ENCODE measurements at places on chromosomes 5 and 9. TPM values are rescaled to one million over a fixed set of nuclear protein-coding genes. Genes with fewer than 3 reads are reported as not detected.

The ITK gene
- 5.6 TPM for polyA plus RNA-seq

The PCDHGC5 gene
- polyA plus RNA-seq, result 0.10 TPM

The FYB1 gene
- polyA plus RNA-seq, result 26.3 TPM

The CCT5 gene
- 128 TPM for polyA plus RNA-seq

The GHR gene
- polyA plus RNA-seq, result 0.54 TPM

The LCN12 gene
- 0.83 TPM for polyA plus RNA-seq

- peak; percentile 89 for DNase-seq
These were observed 591 bp downstream of the ABCA1 start for GRCh38 chr9:104927216-104927911.

GRCh38 chr5:24904981-24905517 is 260.3 kb upstream of the CDH10 start:
- DNase-seq, result no peak

DNA sequence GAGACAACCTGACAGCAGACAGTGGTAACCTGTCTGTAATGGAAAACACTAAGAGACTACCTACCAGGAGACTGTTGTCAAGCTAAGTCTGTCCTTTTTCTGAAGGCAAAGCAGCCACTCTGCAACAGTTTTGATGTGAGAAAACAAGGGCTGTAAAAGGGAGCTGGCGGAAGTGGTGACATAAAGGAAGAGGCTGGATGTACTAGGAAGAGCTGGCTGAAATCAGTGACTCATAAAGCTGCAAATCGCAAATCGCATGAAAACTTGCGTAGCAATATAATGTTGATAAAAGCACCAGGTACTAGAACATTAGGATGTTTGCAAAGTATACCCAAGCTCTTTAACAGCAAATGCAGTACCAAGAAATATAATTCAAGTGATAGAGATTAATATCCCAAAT is 1.4 kb downstream of the NSUN2 start:
- DNase-seq, result no peak

GRCh38 chr9:37953775-37954437 is 50.0 kb upstream of the SLC25A51 start:
- peak; percentile 60 for DNase-seq

- DNase-seq, result no peak
These were observed 810.4 kb upstream of the GRAMD2B start for GRCh38 chr5:125612776-125613175.

DNA sequence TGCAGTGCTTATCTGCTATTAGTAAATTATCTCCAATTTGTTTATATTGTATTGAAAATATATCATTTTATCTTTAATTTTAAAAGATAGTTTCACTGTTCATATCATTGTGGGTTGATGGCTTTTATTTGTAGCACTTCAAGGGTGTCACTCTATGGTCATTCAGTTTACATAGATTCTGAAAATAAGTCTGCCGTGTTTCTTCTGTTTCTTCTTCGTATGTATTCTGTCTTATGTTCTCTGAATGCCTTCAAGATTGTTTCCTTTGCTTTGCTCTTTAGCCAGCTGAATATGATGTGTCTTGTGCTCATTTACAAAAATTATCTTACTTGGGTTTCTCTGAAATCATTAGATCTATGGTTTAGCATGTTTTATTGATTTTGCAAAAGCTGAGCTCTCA is 359.9 kb downstream of the CYLC2 start:
- no peak for DNase-seq

DNA sequence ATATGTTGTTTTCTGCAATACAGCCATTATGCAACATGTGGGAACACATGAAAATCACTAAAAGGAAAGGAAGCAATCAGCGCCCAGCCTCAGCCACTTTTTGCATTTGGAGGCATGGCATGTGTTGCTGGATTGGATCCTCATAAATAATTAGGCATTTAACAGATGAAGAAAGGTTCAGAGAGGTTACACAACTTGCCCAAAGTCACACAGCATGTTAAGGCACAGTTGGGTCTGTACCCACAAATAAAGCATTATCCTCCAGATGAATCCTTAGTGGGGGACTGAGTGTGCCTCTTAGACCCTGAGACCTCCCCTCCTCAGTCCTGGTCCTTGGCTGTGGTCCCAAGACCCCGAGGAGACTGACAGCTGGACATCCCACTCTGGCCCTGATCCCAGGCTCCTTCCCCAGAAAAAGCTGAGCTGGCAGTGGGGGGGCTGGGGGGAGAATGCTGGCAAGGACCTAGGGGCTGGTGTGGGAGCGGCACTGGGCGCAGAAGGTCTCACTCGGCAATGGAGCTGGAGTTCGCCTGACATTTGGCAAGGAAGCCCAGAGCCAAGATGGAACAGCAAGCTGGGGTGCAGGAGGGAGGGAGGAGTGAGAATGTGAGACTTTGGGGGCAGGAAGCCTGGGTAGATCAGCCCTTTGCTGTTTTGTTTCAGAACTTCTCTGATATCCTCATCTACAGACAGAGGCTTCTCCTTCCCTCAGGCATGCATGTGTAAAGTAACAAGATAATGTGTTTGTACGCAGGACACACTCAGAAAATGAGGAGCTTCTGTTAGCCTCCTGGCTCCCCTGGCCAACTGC is 6.9 kb upstream of the AKNA start:
- DNase-seq, result no peak

DNA sequence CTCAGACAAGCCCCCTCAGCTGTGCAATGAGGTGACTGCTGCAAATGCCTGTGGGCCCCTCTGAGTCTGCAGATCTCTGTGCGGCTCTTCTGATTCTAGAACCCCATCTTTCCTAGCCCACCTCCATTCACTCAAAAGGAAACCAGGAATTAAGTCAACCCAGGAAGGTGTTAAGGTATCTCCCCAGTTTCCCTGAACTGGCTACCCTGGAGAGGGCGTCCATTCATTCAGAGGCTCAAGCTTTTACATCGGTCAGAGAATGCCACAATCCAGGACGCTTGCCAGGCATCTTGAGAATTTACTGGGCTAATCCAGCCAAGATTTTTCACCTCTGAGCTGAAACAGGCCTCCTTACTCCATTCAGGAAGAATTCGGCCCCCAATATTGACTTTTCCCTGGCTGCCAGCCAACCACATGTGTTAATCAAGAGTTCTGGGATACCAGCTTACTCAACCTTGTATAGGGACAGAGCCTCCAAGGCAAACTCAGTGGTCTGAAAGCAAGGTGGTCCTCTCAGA is 889 bp upstream of the ADAMTS12 start:
- DNase-seq, result no peak

DNA sequence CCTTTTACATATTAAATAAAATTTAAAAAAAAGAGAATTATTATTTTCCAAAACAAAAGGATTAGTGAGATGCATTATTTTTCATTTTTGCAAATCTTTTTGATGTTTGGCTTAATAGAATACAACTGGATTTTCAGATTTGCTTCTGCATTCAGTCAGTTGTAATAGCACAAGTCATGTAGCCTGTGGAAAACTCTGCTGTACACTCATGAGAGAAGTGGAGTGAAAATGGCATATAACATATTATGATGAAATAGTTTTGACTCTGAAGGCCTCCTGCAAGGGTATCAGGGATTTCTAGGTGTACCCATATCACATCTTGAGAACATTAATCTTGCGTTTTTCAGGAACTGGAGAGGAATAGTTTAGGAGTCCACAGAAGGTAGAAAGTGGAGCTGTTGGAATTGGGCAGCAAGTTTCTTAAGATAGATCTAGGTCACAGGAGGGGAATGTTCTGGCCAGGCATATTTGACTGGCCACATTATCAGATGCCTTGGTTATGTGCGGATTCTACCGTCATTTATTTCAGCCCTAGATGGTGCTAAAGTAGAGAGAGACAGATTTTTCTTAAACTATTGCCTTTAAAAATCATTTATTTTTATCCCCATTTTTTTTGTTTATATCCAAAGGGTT is 16.4 kb downstream of the LNPEP start:
- no peak for DNase-seq
